Fibroblast of skin of left biceps (primary cell): ENCODE measurements at places on chromosomes 7 and 10.

DNA sequence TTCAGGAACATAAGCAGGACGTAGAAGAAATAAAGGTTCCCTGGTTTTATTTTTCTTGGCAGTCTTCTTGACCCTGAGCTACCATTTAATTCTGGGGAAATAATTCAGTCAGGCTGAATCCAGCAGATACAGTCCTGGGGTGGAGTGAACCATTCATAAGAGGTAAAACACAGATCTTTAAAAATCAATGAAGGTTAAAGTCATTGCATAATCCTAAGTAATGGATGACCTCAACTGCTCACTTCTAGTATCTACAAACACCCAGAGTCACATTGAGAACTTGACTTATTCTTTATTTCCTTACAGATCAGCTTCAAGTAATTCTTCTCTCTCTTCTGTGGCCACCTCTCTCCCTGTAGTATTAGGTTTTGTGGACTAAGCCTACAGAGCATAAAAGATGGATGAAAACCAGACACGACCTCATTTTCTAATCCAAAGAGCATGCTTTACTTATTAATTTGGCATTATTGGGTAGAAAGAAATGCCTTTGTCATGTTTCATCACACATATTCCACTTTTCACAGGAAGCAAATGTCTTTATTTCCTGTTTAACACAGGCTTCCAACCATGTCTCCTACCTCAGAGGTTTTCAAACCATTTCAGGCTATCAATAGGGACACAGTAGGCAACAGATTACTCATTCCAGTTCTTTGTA is 182.3 kb upstream of the IMMP2L start:
- DNase-seq = peak; percentile 87

DNA sequence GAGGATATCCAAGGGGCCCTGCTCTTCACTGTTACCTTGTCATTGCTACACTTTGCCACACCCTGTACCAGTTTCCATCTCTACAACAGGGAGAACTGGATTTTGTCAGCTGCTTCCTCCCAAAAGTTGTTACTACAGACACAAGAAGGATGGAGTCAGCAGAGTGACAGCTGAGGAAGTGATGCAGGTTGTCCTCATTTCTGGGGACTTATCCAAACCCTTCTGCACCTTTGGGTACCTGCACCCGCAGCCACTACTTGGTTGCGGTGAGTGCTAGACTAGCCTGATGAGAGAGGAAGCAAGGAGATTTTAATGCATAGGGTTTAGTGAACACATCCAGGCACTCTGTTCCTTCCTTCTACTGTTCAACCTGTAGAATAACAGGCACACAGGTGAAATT is 281.0 kb downstream of the RPS24 start:
- DNase-seq = no peak

DNA sequence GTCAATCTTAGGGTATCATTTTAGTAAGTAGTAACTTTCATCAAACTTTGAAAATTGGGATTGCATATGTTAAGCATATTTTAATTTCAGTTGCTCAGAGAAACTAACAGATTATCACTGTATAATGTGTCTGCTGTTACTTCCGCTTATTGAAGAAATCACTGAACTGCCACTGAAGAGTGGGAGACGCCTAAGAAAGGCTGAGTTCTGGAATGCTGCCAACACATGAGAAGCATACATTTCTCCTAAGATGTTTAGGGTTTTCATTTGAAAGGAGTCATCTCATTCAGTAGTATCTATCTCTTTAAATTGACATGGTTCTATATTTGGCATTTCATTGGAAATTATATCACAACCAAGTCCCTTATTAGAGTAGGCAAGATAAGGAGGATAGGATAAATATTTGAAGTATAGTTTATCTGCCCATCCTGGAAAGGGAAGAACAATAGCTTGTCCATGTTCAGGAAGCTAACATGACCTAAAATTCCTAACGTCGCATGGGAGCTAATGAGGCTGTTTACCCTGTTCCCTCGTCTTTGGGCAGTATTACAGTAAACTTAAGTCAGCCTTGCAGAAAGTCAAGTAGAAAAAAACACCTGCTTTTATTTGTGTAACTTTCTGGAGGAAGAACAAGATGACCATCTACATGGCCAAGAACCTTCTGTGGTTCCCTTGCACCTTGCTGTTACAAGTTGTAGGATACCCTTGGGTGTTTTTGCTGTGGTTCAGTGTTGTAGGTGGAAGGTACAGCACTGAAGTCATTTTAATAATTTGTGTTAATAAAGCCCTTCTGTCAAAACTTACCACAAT is 67.3 kb downstream of the NHLRC2 start:
- no peak for DNase-seq

DNA sequence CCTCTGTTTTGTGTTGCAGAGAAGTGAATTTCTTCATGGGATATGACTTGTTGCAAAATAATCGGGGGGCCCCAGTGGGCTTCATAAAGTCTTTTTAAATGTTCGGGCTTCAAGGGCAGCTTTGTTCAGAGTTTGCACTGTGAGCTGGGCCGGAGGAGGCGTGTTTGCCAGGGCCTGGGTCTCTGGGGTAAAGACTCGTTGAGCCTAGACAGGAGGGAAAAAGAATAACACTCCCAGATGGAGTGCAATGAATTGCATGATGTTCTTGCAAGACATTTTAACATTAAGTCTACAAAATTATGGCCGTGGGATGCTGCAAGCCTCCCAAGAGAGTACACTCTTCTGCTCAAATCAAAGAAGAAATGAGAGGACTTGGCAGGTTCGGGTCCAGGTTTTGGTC is 23.6 kb downstream of the BMPER start:
- DNase-seq = no peak

DNA sequence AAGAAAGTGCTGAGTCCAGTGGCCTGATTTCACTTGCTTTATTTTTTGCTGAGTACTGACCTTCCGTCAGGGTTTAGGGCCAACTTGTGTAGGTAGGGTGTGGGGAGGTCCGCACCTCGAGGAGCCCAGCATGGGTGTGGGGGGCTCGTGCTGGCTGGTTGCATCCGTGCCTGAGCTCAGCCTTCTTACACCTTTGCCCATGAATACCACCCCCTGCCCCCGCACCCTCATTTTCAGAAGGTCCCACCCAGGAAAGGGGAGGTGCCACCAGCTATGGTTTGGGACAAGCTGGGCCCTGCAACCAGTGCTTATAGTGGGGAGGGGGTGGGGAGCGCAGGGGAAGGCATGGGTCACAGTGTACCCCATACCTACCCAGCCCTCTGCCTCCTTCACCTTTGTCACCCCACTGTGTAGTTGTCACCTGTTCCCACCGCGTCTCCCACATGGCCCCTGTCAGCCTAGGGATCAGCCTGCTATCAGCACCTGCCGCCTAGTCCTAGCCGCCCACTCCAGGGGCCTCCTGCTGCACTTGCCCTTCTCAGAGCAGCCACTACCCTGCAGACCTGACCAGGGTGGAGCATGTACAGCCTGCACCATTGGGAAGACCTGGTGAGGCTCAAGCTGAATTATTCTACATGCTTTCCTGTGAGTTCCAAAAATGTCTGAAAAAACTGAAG is 146.2 kb upstream of the RET start:
- no peak for DNase-seq

- DNase-seq = no peak
Observed at GRCh38 chr7:84998665-84999064, 188.2 kb downstream of the SEMA3D start.

- DNase-seq = no peak
Observed at GRCh38 chr7:155219947-155220769, 77.5 kb upstream of the INSIG1 start.

- no peak for DNase-seq
Observed at GRCh38 chr7:122726881-122727280, 24.2 kb upstream of the RNF148 start.

DNA sequence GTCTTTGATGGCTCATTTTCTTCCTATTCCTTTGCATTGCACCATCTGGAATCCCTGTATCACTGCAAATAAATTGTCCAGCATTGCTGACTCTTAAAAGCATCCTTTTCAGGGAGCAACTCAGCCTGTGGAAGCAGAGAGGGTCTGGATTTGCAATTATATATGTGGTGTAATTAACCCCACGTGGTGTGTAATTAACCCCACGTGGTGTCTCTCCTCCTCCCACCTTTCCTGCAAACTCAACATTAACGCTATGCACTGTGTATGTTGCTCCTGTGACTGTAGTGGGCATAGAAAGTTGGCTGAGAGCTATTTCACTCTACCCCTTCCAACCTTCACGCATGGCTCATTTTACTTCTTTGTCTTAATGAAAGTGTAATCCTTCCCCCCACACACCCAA is 689.0 kb upstream of the COBL start:
- no peak for DNase-seq

DNA sequence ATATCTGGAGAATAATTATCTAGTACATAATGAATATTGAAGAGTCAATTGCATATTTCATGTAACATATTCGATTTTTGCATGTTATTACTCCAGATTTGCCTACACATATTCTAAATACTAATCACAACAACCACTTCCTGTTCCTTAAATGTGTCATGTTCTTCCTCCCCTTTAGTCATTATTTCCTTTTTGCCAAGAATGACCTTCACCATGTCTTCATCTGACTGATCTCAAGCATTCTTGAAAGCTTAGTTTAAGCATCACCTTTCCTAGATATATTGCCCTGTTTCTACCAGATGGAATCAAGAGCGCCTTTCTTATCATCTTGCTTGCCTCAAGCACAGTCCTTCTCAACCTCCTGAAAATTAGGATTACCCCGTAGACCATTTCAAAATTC is 23.5 kb upstream of the MEOX2 start:
- DNase-seq = no peak

- DNase-seq = no peak
Observed at GRCh38 chr7:28621369-28621841, 209.1 kb downstream of the CREB5 start.

DNA sequence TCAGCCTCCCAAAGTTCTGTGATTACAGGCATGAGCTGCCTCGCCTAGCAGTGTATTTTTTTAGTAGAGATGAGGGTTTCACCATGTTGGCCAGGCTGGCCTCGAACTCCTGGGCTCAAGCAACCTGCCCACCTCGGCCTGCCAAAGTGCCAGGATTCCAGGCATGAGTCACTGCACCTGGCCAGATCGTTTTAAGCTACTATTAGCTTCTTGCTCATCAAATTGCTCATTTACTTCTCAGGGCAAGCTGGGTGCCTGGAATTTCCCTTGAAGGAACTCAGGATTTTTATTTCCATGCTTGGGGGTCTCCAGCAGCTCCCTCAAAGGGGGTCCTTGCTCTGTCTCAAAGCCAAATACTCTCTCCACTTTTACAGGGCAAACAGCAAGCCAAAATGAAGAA is 798.0 kb upstream of the AUTS2 start:
- DNase-seq = no peak

DNA sequence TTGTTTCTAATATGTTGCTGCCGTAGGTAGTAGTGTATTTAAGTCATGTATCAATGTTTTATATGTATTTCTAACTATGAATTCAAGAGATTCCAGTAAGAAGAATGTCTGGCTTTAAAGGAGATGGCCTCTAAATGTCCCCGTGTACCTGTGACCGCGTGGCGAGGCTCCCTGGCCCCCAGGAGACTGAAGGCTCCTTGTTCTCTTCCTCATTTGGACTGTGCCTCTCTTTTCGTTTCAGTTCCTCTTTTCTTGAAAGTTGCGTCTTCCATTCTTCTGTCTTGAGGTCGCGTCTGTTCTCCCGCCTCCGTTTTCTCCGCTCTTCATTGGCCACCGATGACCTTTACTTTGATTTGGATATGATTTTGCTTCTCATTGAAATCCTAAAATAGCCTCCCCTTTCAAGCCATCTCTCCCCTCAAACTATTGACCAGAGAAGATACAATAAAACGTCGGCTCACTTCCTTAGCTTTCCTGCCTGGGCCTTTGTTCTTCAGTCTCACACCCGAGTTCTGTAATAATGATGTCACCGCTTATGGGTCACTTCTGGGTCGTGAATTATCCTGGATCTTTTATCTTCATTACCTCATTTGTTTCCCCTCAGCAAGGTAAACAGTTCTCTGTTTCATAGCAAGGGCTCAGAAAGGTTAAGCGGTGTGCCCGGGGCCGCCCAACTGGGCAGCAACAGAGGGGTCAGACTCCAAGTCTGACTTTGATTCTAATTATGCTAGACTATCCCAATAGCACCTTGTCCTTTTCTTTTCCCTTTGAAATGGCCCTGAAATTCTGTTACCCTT is 28.7 kb downstream of the WIPI2 start:
- no peak for DNase-seq

GRCh38 chr7:66748791-66749190 is 8.3 kb downstream of the RABGEF1 start:
- no peak for DNase-seq

GRCh38 chr7:100949933-100950443 is 654 bp downstream of the MUC3A start:
- no peak for DNase-seq

- no peak for DNase-seq
Observed at GRCh38 chr10:50622706-50623662, 772 bp downstream of the SGMS1 start.

GRCh38 chr10:70925377-70926225 is 37.2 kb upstream of the PCBD1 start:
- no peak for DNase-seq

- no peak for DNase-seq
Observed at GRCh38 chr7:1544178-1544895, 11.7 kb downstream of the TMEM184A start.

- no peak for DNase-seq
Observed at GRCh38 chr7:114938785-114939184, 16.9 kb downstream of the MDFIC start.

DNA sequence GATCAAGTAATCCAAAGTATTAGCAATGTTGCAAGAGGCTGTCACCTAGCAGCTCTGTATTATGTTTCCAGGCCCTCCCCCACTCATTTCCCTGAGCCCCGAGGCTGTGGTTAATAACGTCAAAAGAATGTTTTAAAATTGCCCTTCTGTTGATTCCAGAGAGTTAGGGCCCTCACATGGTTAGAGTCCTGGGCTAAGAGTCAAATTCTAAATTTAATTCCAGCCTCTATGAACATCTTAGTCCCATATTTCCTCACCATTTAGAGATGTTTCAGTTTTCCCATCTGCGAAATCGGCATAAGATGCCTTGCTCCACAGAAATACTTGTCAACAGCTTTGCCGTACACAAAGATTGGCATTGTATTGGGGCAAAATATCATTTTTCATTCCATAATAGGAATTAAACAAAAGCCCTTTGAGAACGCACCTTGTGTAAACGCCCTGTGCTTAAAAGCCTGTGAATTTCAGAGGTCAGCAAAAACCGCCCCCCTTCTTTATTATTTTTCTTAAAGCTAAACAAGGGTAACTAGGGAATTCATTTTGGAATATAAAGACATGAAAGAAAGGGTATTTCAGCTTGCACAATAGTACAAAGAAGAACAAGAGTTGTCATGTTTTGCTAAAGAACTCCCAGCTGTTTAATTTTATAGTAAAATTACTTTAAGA is 135.8 kb downstream of the ARID5B start:
- DNase-seq = peak; percentile 71

GRCh38 chr7:131057015-131057793 is 270.5 kb upstream of the MKLN1 start:
- DNase-seq = peak; percentile 85
